ENCODE measurements at places on chromosomes 6 and 20.

DNA sequence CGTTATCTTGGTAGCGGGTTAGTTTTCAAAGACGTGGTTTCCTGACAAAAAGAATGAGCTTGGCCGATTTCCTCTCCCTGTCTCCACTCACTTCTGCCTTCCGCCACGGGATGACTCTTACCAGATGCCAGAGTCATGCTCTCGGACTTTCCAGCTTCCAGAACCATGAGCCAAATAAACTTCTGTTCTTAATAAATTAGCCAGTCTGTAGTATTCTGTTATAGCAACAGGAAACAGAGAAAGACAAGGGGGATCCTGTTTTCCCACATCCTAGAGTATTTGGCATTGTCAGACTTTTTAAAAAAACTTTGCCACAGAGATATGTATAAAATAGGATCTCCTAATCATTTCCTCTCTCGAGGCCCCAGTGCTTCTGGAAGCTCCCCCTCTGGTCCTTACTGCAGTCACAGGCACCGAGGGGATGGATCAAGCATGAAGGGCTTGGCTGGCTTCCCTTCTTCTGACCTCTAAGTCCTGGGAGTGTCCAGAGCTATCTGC lies 84.9 kb upstream of the NAA20 start:
- ATAC-seq: no peak

DNA sequence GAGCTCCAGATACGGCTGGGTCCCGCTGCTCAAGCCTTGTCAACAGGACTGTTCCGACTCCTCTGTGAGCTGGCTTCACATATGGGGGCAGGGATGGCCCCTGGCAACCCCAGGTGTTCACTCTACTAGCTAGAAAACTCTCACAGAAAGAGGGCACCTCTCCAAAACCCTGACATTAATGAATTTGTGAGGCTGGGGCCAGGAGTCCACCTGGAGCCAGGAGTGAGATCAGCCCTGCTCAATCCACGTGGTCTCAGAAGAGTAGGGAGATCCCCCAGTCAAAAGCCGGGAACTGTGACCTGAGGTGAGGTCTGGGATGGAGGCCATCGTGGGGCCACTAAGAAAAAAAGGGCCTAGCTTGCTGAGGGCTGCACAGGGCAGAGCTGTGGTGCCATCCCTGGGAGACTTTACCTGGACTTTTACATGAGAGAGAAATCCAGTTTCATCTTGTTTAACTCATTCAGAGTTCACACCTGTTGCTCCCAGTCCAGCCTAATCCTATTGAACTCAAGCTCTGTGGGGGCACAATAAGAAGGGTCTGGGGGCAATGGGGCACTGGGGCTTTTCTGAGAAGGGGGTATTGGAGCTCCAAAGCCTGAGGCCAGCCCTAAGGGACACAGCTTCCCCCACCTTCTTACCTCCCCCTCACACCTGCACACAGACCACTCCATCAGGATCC lies 144.3 kb upstream of the MLN start:
- ATAC-seq: no peak

- ATAC-seq: no peak
Measured at GRCh38 chr20:63691711-63692435, 4.6 kb upstream of the TNFRSF6B start.

DNA sequence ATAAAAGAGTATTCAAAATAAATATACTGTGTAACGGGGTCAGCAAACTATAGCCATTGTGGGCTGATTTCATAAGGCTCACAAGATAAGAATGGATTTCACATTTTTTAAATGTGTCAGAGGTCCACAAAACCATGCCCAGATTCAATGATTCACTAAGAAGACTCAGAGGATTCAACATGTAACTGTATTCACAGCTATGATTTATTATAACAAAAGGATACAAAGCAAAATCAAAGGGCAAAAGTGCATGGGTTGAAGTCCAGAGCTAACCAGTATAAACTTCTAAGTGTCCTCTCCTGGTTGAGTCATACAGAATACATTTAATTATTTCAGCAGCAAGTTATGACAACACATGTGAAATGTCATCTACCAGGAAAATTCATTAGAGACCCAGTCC lies 49.2 kb downstream of the TBC1D32 start:
- peak; percentile 89 for ATAC-seq

DNA sequence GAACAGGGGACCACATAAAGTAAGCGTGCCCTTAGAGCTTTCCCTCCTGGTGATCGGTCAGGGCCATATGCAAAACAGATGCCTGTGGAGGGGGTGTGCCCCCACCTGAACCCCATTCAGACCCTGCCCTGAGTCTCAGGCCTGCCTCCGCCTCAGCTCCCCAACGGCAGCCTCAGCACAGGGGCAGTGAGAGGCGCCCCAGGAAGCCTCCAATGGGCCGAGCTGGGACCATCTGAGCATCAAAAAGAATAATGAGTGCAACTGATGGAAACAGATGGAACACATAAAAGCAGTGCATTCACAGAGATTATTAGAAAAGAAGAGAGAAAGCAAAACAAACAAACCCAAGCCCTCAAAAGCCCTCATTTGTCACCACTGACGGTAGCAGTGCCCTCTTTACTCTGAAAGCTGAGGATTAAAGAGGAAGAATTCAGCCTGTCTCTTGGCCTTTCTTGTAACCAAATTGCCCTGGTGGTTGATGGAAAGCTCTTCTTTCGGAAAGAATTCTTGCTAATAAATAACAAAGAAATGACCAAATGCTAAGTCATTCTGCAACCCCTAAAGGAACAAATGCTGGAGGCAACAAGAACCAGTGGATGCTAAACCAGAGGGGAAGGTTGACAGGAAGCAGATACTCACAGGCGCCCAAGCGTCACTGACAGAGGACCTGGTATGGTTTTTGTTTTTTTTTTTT lies 6.8 kb downstream of the ADISSP start:
- no peak for ATAC-seq

DNA sequence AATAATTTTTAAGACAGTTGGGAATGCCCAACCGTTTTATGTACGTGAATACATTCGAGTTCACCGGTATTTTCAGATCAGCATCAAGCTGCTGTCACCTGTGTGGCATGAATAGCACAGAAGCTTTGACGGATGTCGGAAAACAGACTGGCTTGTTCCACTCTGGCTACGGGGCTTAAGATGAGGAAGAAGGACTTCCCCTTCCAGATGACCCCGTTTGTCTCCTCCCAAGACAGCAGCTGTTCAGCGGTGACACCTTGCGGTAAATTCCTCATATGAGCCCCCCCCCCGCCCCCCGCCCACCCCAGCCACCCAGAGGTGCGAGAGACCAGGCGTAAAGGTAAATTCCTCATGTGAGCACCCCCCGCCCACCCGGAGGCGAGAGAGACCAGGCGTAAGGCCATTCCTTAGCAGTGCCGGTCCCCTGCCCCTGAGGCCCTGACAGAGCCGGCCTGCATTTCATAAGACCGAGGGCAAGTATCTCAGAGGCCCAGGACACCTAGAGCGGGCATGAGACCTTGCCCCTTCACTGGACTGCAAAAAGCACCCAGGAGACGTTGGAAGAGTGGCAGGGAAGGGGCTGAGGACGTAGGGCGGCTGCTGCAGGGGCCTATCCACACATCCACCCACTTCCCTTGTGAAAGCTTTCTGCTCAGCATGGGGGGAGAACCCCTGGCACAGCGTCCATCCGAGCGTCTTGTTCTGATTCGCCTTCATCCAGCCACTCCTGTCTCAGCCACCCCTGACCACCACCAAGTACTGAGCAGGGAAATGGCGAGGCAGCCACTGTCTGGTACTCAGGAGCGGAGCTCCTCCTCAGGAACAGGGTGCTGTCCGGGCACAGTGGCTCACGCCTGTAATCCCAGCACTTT lies 7.3 kb upstream of the PCMTD2 start:
- ATAC-seq: no peak

GRCh38 chr20:40702504-40702903 lies 13.5 kb upstream of the MAFB start:
- no peak for ATAC-seq

- no peak for ATAC-seq
Measured at GRCh38 chr6:151357758-151358436, 33.5 kb downstream of the ZBTB2 start.

DNA sequence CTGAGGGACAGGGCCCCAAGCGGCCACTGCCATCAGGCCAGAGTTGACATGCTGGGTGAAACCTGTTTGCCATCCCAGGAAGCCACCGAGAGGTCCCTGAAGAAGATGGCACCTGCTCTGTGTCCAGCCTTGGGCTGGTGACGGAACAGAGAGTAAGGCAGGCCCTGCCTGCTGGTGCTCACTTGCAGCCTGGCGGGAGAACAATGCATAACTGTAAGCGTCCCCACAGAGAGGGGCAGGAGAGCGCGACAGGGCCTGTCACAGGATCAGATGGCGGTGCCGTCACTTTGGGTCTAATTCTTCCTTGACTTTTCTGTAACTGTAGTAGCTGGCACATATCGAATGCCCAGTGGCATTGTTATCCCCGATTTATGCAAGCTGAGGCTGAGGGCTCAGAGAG lies 29.0 kb upstream of the VSTM2L start:
- no peak for ATAC-seq

- peak; percentile 89 for ATAC-seq
Measured at GRCh38 chr6:119110601-119111548, 32.4 kb upstream of the FAM184A start.

- no peak for ATAC-seq
Measured at GRCh38 chr6:82030301-82030700, 217.2 kb downstream of the IBTK start.

DNA sequence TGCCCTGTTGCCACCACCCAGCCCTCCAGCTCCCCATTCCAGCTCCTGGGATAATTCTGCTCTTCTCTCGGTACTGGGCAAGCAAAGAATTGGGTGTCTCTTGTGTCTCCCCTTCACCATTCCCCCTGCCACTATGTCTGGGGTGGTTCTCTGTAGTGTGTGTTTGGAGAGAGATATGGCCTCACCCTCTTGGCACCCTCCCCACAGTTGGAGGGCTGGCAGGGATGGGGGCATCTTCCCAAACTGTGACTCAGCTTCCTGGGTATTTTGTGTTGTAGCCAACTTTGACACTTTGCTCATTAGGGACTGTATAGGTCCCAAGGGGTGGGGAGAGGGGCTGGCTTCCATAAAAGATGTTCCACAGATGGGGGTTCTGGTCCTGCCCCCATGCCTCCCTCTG lies 1.7 kb downstream of the TNXB start:
- no peak for ATAC-seq

All from motor neuron (in vitro differentiated cells).